NCI-H2171 (cell line): ENCODE measurements at places on chromosomes 12 and 14.

DNA sequence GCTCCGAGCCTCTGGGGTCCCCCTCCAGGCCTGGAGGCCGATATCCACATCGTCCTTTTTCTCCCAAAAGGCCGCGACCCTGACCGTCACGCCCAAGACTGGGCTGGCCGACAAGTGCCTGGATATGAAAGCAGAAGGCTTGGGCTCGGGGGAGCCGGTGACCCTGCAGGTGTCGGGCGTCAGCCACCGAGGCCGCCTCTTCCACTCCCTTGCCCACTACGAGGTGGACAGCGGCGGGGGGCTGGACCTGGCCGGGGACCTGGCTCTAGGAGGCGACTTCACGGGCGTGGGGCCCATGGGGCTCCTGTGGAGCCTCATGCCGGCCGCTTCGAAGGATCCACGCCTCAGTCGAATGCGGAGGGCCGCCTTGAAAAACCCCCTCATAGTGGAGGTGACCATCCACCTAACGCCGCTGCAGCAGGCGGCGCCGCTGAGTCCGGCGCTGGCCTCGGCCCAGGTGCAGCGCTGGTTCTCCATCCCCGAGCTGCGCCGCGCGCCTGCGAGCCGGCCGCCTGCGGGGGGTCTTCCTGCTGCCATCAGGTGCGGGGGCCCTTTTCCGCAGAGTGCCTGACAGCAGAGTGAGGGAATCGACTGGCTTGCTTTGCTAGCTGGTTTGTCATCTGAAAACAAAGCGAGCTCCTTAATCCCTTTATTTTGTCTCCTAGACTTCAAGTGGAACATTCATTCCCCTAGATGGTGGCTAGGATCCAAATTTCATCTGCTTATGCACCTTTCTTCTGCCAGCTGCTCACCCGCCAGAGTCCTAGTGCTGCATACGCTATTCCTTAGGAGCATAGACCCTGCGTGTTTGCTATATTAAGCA lies 10.6 kb upstream of the DNAL1 start:
- DNase-seq, result peak; percentile 43

DNA sequence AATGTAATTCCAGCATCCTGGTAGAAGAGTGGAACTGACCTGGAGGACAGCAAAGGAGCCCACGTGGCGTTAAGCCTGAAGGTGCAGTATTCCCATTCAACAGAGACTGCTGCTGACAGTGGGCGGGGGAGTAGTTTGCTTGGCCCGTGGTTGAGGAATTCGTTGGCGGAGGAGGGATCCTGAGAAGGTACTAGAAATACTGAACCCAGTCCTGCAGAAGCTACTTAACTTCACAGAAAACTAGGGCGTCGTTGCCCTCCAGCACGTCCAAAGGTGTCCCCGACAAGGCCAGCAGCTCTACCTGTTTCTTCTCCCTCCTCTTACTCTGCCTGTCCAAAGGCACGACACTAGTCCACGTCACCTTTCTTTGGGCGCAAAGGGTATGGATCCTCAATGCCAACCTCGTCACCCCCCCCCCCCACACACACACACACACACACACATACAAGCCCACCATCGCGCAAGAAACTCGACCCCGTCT lies 303 bp downstream of the PUS7L start:
- DNase-seq, result no peak

- DNase-seq, result no peak
Observed at GRCh38 chr14:92943855-92944570, 21.1 kb downstream of the CHGA start.

DNA sequence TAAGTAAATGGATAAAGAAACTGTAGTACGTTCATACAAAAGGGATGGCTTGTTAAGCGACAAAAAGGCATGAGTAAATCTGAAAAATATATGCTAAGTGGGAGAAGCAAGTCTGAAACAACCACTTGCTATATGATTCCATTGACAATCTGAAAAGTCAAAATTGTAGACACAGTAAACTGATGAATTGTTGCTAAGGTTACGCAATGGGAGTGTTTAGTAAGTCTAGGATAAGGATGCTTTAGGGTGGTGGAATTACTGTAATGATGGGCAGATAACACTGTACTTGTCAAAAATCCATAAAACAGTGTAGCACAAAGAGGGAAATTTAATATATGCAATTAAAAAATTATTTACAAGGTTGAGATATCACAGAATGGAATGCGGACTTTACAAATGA lies 984.9 kb downstream of the FSCB start:
- DNase-seq, result no peak

DNA sequence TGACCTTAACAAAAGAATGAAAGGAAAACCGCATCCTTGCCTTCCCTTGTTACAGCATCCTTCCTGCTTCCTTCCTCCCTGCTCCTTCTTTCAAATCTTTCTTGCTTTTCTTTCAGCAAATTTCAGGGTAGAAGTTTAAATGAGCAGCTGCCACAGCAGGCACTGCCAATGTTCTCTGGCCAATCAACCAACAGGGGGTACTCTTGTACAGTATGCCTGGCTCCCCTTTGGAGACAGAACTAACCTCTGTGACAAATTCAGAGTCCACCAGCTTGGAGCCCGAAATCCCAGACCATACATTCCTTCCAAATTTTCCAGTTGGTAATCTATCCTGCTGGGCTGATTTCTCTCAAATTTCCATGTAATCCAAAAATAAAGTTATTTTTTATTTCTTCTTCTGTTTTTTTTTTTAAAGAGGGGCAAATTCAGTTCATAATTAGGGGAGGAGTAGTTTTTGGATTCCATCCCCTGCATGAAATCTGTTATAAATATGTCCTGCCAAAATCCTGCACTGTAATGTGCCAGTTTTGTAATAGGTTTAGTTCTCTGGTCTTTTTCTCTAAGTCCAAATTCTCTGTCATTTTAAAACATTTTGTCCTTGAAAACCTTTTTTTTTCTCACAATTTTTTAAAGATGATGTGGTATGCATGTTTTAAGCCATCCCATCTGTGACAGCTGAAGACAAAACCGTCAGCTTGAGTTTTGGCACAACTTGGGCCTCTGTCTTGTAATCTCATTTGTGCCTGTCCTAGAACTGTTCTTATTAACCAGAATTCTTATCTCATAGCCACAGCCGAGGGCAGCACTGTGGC lies 610.0 kb upstream of the LMO3 start:
- DNase-seq, result no peak

GRCh38 chr12:99759444-99759843 lies 111.9 kb downstream of the GARIN6 start:
- no peak for DNase-seq

DNA sequence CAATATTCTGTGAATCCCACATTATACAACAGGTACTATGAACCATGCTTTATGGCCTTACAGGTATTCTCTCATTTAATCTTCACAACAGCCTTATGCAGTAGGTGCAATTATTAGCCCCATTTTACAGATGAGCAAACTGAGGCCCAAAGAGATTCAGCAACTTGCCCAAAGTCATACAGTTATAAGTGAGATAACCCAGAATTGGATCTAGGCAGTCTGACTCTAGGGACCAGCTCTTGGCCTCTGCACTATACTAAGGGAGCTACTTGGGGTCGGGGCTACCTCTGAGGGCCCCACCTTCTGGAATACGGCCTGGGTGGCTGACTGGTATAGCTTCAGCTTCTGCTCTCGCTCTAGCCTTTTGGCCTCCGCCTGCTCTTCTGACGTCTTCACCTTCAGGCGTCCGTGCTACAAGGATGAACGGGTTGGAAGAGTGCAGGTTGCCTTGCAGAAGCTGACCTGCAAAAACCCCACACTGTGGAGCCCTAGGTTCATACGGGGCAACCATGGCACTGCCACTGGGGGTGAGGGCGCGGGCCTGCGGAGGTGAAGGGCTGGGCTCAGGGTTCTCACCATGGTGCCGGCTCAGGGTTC lies 762 bp downstream of the RABGGTA start:
- peak; percentile 22 for DNase-seq

DNA sequence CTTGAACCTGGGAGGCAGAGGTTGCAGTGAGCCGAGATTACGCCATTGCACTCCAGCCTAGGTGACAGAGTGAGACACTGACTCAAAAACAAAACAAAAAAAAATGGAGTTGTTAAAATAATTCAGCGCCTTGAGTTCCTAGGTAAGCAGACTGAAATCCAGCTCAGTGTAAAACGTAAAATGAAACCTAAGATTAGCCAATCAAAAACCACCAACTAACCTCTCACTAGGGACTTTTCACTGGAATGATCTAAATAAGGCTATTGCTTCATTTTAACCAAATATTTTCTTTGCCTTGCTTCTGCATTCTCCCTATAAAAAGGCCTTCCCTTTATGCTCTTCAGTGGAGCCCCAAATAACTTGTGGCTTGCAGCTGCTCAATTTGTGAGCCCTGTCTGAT lies 91.6 kb upstream of the HIF1A start:
- DNase-seq, result no peak

DNA sequence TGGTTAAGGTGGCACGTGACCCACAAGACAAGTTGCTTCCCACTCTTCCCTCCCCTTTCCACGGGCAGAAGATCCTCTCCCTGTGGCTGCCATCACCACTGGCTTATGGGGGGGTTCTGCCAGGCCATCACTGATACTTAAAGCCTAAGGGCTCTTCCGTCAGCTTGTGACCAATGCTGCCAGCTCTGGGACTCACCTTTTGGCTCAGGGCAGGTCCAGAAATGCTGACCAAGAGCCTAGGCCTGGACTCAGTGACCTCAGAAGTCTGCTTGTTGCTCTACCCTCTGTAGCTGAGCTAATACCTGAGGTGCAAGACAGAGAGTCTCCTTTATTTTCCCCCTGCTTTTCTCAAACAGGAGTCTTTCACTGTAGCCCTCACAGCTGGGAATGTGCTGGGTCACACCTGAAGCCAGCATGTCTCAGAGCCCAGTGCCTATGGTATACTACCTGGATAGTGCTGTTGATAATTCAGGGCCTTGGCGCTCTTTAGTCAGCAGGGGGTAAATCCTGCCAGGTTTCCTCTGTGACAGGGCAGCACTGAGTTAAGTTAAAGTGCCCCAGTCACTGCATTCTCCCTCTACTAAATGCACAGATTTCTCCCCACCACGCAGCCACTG lies 19.7 kb downstream of the FGD4 start:
- DNase-seq, result no peak

DNA sequence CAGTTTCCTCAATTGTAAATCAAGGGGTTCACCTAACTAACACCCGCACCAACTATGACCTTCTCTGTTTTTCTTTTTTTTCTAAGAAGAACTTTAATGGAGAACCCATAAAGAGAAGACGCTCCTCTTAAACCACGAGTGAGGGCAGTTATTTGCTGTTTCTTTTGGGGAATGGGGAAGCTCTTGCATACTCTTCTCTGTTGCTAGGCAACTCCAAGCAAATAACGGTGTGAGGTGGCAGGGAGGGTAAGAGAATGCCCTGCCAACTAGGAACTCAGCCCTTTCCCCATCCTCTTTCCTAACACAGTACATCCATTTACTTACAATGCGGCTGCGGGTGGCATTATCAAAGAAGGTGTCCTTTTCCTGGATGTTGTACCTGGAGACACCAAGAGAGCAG lies 114.9 kb downstream of the ANO2 start:
- no peak for DNase-seq

GRCh38 chr14:22671622-22672021 lies 27.5 kb upstream of the OR6J1 start:
- no peak for DNase-seq

DNA sequence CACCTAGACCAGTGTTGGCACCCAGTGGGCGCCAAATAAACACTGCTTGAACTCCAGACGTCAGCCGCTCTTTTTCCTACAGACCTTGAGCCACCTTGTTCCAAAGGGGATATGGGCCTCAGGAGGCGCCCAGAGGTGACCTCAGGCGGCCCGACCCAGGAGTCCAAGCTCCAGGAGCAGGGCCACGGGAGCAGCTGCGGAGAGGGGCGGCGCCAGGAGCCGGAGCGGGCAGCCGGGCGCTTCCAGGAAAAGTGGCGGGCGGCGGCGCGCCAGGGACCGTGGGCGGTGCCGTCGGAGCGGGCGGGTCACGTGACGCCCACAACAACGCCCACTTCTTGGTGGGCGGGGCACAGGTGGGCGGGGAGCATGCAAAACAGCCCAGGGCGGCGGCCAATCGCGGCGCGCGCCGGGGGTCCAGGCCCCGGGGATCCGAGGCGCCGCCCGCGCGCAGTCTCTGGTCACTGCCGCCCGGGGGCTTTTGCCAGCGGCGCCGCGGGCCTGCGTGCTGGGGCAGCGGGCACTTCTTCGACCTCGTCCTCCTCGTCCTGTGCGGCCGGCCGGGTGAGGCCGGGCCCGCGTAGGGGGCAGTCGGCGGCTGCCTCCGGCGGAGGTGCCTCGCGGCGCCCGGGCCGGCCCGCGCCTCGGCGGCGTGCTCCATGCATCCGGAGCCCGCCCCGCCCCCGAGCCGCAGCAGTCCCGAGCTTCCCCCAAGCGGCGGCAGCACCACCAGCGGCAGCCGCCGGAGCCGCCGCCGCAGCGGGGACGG lies at the start of gene ORAI1:
Gene ORAI1 (plus strand): TSS at position 444 of the 766 bp plus-strand sequence.
- peak; percentile 89 for DNase-seq

DNA sequence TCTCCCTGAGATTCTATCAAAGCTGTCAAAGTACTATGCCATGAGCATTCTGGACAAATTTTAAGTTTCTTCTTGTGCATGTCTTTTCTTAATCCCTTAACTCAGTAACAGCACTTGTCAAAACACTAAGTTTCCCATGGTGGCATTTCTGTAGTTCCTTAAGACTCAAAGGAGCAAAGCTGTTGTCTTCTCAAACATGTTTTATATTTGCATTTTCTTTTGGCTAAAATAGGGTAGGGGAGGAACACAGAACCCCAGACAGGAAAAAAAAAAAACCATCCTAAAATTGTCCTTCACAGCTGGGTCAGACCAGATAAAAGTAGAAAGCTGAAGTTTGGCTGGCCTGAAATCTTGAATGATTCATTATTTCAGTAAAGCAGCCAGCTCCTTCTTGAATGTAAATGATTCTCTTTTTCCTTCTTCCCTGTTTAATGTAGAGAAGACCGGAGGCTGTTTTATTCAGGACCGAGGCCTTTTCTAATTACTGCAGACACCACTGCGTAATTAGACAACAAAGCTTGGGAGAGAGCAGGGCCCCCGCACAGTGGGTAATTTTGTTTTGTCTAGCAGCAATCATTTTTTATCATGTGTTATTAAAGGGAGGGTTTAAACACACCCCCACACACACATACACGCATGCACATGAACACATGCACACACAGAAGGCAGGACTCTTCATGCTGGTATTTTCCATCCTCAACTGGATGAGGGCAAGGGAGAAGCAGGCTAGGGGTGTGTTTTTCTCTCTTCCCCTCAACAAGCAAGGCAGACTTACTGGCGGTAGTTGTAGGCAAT lies 51.0 kb downstream of the PAH start:
- no peak for DNase-seq

- no peak for DNase-seq
Observed at GRCh38 chr12:113934060-113934814, 31.9 kb downstream of the RBM19 start.

- DNase-seq, result no peak
Observed at GRCh38 chr12:47449797-47450196, 256.0 kb downstream of the RPAP3 start.
